ENCODE measurements at places on chromosomes 2 and 18.

DNA sequence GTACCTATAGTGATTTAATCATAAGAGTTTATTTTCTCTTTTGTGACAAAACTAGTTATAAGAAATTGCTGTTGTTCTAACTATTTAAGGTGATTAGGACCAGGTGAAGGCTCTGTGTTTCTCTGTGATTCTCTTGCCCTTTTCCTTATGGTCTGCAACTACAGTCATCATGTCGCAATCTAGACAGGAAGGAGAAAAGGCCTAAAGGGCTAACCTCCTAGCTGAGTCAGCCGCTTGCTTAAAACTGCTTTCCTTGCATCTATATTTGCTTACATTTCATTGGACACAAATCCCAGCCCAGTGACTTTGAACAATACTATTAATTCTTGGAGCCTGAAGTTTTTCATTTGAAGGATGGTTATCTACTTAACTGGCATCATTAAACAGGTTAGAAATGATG, 93.1 kb downstream of the PIK3C3 start:
- peak; percentile 87 for DNase-seq

- no peak for DNase-seq
These were observed 61.1 kb downstream of the EIF5B start for GRCh38 chr2:99398303-99398702.

- peak; percentile 33 for DNase-seq
These were observed 52.1 kb downstream of the PSTPIP2 start for GRCh38 chr18:46019936-46020335.

GRCh38 chr2:58054264-58054663, 7.7 kb downstream of the VRK2 start:
- peak; percentile 68 for DNase-seq

GRCh38 chr2:120285056-120285455, 32.4 kb downstream of the RALB start:
- no peak for DNase-seq

GRCh38 chr2:212428681-212429478, 109.7 kb downstream of the ERBB4 start:
- DNase-seq: no peak

- peak; percentile 88 for DNase-seq
These were observed 69.2 kb downstream of the TRIP12 start for GRCh38 chr2:229852565-229852964.

DNA sequence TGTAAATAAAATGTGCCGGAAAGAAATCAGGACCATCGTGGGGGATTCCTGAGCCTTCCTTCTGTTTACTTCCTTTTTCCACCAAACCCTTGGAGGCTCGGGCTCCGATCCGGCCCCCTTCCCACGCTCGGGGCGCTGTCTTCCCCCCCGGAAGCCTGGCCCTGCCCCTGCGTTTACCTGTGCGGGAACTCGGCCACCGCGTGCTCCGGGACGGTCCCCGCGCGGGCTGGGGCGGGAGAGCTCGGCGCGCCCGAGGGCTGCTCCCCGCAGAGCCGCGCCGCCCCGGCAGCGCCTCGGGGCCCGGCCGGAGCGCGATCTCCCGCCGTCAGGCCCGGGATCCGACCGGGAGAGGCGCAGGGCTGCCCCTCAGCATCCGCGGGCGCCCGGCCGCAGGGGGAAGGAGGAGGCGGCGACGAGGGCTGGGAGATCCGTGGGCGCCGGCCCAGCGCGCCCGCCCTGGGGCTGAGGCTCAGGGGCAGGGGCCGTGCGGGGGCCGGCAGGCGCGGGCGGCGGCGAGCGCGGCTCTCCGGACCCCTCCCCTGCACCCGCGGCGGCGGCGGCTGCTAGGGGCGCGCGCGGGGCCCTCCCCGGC, 435 bp downstream of the ADCY3 start:
- DNase-seq: no peak

- no peak for DNase-seq
These were observed 22.1 kb upstream of the TEX51 start for GRCh38 chr2:126876631-126877030.

DNA sequence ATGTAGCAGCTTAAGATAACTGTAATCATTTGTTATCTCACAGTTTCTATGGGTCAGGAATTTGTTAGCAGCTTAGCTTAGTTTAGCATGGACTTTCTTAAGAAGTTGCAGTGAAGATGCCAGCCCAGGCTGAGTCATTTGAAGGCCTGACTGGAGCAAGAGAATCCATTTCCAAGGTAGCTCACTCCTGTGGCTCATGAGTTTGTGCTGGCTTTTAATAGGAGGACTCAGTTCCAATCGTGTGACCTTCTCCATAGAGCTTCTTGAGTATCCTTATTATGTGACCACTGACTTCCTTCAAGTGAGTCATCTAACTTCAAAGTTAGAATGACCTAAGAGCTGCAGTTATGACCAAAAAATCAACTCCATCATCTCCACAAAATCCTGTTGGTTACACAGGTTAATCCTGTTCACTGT, 1.4 kb downstream of the GPATCH11 start:
- DNase-seq: peak; percentile 18

- DNase-seq: no peak
These were observed 250.8 kb downstream of the DYSF start for GRCh38 chr2:71704131-71704561.

GRCh38 chr18:40258311-40258710, 1696.7 kb upstream of the PIK3C3 start:
- DNase-seq: no peak

GRCh38 chr2:201558665-201559064, 84.6 kb downstream of the TMEM237 start:
- DNase-seq: no peak

GRCh38 chr2:201130524-201131186, 14.7 kb downstream of the CFLAR start:
- DNase-seq: peak; percentile 92

- DNase-seq: peak; percentile 25
These were observed 28.8 kb downstream of the HADHB start for GRCh38 chr2:26273501-26273900.

GRCh38 chr2:61125123-61125710, 36.8 kb upstream of the C2orf74 start:
- DNase-seq: no peak

- peak; percentile 96 for DNase-seq
These were observed 250.4 kb upstream of the DSEL start for GRCh38 chr18:67766930-67767329.

DNA sequence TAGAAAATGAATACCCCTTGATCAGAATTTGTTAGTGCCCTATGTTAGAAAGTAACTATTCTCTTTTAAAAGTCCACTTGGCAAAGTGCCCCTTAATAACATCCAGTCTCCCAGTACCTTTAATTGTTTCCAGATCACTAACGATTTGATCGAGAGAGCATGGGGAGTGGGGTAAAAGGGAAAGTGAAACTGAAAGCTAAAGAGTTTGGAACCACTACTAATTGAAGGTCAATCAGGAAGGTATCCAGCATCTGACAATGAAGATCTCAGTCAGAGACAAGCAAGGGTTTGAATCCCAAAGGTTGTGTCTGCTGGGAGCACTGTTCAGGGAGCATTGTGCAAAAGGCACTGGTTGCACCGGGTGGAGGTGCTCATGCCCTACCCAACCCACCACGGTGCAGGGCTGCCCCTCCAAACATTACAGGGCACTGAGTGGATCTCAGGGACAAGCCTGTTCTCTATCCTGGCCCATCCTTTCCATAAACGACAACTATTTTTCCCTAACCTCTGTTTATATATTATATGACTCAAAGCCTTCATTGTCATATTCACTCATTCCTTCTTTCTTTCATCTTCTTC, 14.6 kb upstream of the RIT2 start:
- DNase-seq: no peak

GRCh38 chr2:237475704-237476141, 11.3 kb upstream of the MLPH start:
- peak; percentile 70 for DNase-seq

- DNase-seq: no peak
These were observed 205.4 kb downstream of the KLHL29 start for GRCh38 chr2:23590241-23590869.

DNA sequence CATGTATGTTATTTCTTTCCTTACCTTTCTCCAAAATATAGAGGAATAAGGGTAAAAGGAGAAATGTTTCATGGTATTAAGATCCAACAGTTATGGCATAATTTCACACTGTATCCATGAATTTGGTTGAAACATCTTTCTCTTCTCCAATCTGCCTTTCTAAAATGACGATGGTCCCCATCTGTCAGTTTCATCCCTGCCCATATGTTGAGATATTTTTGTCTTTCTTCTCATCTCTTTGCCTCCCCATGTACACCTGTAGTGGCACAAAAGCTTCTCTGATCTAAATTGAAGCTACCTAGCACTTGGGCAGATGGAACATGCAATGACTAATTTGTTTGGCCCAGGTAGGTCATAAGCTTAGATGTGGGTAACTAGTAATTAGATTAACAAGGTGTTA, 90.7 kb upstream of the LRRTM1 start:
- DNase-seq: no peak

- peak; percentile 66 for DNase-seq
These were observed 135.9 kb downstream of the ABCA12 start for GRCh38 chr2:215002500-215002899.

GRCh38 chr2:145040433-145040832, 520.5 kb upstream of the ZEB2 start:
- peak; percentile 59 for DNase-seq

- DNase-seq: no peak
These were observed 83.4 kb downstream of the TTN start for GRCh38 chr2:178723786-178724346.

GRCh38 chr2:72001937-72002690, 145.5 kb downstream of the CYP26B1 start:
- no peak for DNase-seq

DNA sequence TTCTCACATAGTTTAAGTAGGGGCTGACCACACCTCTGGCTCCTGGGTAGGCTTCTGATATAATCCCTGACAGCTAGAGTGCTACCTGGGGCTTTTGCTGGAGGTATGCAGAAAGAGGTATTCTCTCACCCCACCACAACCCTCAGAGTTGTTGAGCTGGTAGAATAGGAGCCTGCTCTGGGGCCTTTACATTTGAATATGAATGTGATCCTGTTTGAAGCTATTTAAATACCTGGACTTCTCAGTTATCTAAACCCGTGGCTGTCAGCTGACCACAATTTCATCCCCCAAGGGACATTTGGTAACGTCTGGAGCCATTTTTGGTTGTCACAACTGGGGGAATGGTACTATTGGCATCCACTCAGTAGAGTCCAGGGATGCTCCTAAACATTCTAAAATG, 669.1 kb downstream of the SATB2 start:
- no peak for DNase-seq

GRCh38 chr2:99554238-99554637, 64.4 kb upstream of the REV1 start:
- no peak for DNase-seq

- DNase-seq: peak; percentile 77
These were observed 54.8 kb downstream of the ZNF407 start for GRCh38 chr18:74652392-74652988.

DNA sequence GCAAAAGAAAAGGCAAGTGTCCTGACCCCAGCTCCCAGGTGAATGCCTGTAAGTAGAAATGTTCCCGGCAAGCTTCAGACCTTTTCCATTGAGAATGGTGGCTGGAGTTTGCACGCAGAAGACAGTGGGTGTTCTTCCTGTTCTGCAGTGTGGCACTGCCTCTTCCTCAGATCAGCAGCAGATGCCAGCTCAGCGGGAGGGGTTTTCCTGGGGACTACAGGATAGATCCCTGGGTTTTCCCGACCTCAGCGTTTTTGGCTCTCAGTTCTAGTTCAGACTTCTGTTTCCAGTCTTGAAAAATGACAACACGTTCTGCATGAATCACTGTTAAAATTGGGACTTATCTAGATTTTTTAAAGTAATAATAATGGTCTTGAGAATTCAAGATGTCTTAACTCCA, 39.2 kb downstream of the GRHL1 start:
- no peak for DNase-seq

DNA sequence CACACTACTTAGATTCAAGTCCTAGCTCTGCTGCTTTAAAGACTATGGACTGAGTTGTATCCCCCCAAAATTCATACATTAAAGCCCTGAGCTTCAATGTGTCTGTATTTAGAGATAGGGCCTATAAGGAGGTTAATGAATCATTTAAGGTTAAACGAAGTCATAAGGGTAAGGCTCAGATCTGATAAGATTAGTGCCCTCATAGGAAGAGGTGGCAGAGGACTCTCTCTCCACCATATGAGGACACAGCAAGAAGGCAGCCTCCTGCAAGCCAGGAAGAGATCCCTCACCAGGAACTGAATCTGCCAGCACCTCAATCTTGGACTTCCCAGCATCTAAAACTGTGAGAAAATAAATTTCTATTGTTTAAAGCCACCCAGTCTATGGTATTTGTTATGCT, 3.1 kb upstream of the CYTIP start:
- DNase-seq: no peak

- no peak for DNase-seq
These were observed 34.9 kb downstream of the SMAD7 start for GRCh38 chr18:48915626-48916425.

GRCh38 chr2:18474700-18475099, 85.8 kb downstream of the RDH14 start:
- peak; percentile 20 for DNase-seq

- DNase-seq: no peak
These were observed 14.8 kb upstream of the LGALSL start for GRCh38 chr2:64439194-64439593.

DNA sequence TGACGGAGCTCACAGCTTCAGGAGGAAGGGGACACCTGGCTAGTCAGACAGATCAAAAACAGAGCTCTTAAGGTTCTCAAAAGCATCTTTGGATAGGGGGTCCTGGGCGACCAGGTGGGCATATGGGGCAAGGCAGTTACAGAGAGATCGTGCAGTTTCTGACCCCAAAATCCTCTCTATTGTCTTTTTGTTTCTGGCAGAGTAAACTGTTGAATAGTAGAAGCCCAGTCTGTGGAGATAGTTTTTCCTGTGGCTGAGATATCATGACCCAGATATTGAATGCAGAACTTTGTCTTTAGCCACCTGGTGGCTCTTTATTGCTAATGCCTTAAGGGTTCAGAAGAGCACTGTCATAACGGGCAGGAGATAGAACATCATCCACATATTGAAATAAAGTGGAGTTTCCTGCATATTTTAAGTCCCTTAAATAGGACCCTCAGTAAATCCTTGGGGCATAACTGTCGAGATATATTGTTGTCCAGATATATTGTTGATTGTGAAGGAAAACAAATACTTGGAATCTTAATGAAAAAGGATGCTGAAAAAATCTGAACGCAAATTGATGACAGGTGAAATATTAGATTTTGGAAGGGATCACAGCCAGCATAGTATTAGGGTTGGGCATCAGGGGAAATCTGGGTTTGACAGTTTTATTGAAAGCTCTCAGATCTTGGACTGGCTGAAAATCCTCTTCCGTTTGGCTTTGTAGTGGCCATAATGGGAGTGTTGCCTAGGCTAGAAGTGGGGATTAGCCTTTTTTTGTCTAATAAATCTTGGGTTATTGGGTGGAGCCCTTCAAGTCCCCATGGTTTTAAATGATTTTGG, 14.1 kb upstream of the ZDBF2 start:
- DNase-seq: peak; percentile 62
